ENCODE measurements at places on chromosomes 12 and 14.

DNA sequence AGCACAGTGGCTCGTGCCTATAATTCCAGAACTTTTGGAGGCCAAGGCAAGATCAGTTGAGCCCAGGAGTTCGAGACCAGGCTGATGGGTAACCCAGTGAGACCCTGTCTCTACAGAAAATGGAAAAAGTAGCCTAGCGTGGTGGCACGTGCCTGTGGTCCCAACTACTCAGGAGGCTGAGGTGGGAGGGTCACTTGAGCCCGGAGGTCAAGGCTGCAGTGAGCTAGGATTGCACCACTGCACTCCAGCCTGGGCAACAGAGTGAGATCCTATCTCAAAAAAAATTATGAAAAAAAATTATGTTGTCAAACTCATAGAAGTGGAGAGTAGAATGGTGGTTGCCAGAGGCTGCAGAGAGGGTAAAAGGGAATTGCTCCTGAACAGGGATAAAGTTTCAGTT lies 3.6 kb upstream of the LRCOL1 start:
- DNase-seq: no peak

DNA sequence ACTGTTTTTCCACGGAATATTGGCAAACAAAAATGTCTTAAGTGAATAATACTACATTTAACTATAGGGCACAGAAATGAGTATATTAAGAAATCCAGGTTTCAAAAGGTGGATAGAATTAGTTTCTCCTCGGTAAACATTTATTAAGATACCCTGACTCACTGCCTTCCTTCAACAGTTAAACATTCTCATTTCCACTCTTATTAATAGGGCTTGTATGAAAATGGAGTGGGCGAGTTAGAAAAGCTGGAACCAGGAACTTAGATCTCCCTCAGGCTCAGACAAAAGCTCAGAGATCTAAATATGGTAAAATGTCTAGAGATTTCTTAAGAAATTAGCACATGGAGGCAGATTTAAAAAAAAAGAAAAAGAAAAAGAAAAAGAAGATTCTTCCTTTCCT lies 78.8 kb downstream of the RMST start:
- DNase-seq: no peak

GRCh38 chr12:13218641-13219040 lies 22.1 kb downstream of the EMP1 start:
- DNase-seq: no peak

DNA sequence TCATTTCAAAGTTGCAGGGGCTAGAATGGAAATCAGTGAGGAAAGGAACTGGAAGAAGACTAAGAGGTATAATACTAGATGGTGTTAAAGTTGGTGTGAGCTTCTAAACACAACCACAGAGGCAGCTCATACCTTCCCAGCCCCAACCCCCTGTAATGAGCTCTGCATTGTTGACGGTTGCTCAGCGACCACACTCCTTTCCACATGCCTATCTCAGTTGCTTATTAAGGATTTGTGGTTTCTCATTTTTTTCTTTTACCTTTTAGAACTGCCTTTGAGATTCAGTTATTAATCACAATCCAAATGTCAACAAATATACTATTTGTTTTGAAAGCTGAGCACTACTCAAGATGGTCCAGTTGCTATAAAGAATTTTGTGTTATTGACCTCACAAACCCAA lies 62.1 kb upstream of the KIF21A start:
- DNase-seq: no peak

DNA sequence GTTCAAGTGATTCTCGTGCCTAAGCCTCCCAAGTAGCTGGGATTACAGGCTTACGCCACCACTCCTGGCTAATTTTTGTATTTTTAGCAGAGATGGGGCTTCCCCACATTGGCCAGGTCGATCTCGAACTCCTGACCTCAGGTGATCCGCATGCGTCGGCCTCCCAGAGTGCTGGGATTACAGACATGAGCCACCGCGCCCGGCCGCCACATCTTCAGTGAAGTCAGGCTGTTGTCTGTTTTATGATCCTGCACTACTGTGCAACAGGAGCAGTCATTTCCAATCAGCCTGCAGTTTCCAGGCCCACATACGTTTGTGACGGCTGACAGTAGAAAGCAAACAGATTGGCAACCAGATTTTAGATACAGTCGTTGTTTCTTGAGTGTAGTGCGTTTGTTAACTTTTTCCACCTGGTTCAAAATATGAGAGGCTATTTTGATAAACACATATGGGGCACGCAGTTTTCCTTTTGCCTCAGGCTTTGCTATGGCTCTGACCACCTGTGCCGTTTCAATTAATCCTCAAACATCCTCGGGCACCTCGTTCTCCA lies 74.8 kb downstream of the LGMN start:
- DNase-seq: no peak
